Activated CD8-positive, alpha-beta memory T cell treated with anti-CD3 and anti-CD28 coated beads for 1 hour (primary cell): ENCODE measurements at places on chromosomes 3 and 15.

DNA sequence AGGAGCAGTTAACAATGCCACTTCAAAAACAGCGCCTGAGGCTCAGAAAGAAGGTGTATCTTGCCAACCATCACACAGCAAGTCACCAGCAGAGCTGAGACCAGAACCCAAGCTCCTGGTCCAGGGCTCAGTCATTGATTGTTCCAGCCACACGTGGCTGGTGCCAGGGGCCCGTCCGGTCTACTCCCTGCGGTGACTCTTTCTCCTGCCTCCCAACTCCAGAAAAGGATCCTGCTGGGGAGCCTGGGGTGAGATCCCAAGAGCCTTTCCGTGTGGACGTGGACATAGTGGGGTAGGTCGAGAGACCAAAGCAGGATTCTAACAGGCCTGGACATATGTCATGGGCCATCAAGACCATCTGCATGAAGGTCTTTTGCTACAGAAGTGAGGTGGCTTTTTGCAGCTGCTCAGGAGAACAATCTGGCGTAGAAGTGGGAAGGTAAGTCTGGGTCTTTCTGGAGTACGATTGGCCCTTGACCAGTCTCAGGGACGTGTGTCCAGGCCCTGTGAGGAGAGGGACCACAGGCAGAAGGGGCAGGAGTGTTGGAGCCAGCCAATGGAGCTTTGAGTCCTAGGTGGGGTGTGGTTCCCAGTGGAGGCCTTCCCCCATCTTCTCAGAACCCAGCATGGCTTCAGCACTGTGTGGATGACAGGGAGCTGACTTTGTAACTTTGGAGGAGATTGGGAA lies 105.4 kb downstream of the HMG20A start:
- no peak for DNase-seq

- DNase-seq, result no peak
These were observed 22.9 kb upstream of the THUMPD3 start for GRCh38 chr3:9339761-9340471.

DNA sequence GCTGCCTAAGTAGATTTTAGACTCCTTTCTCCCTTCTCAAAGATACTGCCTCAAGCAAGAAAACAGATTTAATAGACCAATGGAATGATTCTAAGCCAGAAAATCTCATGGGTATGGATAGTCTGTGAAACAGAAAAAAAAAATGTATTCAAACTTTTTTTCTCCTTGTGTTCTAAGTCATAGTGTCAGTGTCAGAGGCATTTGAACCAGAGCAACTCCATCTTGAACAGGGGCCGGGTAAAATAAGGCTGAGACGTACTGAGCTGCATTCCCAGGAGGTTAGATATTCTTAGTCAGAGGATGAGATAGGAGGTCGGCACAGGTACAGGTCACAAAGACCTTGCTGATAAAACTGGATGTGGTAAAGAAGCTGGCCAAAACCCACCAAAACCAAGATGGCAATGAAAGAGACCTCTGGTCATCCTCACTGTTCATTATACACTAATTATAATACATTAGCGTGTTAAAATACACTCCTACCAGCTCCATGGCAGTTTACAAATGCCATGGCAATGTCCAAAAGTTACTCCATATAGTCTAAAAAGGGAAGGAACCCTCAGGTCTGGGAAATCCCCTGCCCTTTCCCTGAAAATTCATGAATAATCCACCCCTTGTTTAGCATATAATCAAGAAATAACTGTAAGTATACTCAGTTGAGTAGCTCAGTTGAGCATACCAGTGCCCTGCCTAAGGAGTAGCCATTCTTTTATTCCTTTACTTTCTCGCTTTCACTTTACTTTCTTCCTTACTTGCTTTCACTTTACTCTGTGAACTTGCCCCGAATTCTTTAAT lies 72.8 kb upstream of the GOLGA8B start:
- DNase-seq, result no peak

- DNase-seq, result no peak
These were observed 192.0 kb downstream of the TPRG1 start for GRCh38 chr3:189363590-189364255.

DNA sequence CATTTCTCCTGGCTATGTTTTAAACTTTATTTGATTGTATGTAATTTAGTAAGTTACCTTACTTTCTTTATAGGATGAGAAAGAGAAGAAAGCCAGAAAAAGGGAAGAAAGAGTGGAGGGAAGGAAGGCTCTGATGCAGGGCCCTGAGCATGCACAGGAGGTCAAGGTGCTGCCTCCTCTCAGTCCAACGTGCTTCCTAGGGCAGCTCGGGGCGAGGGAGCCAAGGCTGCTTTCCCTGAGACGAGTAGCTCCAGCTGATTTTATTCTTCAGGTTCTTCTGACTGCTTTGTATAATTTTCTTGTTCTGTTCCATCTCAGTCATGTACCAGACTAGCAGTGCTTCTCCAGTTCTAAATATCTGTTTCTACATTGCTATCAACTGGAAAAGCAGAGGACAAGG lies 3.4 kb downstream of the CORO2B start:
- no peak for DNase-seq

GRCh38 chr3:147218965-147219364 lies 187.4 kb downstream of the ZIC4 start:
- DNase-seq, result no peak

GRCh38 chr3:157089455-157090221 lies 70.3 kb downstream of the CCNL1 start:
- no peak for DNase-seq

DNA sequence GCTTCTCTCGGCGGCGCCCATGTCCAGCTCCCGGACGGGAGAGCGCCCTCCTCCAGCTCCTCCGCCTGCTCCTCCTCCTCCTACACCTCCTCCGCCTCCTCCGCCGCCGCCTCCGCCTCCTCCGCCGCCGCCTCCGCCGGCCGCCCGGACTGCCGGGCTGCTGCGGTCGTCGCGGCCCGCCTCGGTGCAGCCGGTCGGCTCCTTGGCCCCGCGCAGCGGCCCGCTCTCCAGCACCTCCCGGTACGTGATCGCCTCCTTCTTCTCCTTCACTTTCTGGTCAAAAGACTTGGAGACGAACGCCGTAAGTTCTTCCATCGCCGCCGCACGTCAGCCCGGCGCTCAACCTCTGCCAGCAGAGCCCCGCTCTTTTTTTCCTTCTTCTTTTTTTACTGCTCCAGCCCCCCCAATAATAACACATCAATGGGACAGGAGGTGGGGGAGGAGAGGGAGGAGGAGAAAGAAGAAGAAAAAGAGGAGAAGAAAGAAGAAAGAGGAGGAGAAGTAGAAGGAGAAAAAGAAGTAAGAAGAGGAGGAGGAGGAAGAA lies 438 bp downstream of the SHOX2 start:
- no peak for DNase-seq

DNA sequence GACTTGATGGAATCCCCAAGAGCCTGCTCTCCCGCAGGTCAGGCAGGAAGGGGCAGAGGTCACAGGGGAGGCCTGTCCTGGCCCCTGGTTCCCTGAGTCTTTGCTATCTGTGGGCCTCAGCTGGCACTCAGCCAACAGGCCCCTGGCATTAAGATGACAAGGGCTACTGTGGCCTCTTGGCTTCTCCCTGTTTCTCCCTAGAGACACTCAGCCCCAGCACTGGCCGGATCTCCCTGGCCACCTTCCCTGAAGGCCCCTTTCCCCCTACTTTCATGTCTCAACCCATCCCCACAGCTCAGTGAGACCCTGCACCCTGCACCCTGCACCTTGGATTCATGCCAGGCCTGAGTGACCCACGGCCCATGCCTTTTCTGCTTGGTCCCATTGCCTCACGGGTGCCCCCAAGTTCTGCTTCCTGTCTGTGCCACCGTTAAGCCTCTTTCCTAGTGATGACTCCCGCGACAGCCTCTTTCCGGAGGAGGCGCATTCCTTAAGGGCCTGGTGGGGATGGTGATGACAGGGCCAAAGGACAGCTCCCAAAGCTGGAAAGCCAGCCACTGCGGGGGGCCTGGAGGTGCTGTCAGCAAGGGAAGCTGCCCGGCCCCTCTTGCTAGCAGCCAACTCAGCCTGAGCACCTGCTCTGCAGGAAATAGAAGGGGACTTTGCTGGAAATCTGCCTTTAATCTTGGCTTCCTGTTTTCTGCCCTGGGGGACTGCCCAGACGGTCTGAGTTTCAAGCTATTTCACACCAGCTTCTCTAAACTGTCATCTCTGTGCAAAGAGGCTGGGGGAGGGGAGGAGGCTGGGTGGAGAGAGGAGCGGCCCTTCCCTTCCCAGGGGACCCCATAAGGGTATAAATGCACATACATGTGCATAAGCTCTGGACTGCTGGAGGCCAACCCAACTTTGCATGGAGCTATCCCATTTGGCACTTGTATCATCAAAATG lies 4.8 kb upstream of the CSK start:
- no peak for DNase-seq

GRCh38 chr3:13116426-13116825 lies 43.2 kb upstream of the IQSEC1 start:
- no peak for DNase-seq

DNA sequence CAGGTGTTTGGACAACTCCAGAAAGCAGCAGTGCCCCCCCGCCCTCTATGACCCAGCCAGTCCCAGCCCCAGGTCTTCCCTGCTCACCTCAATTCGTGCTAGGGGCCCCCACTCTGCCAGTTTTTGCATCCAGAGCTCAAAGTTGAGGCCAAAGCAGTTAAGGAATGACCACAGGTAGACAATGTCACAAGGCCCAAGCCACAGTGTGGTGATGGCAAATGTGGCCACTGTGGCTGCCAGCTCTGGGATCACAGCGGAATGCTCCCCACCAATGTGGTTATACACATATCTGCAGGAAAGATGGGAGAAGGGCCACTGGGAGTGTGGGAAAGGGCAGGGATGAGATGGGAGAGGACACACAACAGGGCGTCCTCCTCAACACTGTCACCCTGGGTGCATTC lies 8.2 kb downstream of the KLHL40 start:
- no peak for DNase-seq

DNA sequence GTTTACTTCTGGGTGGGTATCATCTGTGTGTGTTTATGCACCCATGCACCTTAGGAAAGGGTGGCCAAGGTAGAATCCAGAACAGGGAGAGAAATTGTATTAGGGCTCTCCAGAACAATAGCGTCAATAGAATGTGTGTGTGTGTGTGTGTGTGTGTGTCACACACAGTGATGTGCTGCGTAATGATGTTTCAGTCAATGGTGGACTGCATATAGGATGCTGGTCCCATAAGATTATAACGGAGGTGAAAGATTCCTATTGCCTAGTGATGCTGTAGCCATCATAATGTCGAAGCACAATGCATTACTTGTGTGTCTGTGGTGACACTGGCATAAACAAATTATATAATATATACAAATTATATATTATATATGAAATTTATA lies 69.3 kb upstream of the PRR23C start:
- DNase-seq, result no peak

- DNase-seq, result no peak
These were observed 319.6 kb upstream of the TGFBR2 start for GRCh38 chr3:30286811-30287210.

DNA sequence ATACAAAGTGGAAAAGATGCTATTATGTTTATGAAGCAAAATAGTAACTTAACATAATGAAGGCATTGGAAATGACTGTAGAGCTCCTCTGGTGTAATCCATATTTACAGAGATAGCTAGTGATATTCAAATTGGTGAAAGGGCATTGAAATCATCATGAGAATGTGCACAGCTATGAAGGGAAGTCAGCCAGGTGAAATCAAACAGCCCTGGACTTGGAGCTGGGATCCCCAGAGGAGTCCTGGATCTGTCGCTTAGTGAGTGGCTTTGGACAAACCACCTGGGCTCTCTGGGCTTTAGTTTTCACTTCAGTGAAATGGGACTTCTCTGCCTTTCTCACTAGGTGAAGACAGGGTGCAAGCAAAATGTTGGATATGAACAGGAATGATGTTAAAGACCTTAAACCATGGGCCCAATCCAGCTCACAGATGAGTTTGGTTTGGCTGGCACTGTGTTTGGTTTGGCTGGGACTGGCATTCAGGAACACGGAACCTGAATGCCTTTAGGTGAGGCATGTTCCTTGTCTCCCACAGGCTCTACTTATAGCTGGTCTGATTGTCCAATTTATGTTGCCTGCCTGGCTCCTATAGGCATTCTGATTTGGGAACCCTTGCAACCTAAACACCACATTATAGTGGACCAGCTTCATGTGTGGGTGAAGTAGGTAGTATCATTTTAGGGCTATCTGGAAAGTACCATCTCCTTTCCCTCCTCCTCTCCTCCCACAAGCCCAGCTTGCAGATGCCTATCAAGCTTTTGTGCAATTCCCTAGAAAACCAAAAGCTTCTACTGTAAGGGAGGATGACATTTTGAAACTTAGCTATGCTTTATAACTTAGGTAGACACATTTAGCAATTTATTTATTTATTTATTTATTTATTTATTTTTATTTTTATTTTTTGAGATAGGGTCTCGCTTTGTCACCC lies 110.6 kb upstream of the TNFAIP8L3 start:
- no peak for DNase-seq

GRCh38 chr15:95416576-95416975 lies 913.9 kb upstream of the NR2F2 start:
- no peak for DNase-seq

GRCh38 chr3:31242026-31242960 lies 290.4 kb upstream of the STT3B start:
- no peak for DNase-seq

DNA sequence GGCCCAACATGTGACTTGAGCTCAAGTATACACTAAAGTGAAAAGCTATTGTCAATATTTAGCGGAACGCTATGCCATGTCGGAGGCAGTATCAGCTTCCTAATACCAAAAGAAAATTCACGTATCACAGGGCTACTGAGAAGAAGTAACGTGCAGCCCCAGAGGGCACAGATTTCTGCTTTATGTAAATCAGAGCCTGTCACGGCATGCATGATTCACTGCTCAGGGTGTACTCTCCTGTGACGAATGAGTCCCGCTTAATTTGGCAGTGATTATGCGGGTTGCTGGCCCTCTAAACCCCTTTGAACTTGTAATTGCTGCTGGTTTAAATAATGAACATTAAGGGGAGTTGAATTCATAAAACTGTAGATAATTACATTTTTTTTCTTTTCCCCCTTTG lies 85.3 kb downstream of the MEIS2 start:
- no peak for DNase-seq

GRCh38 chr3:138165061-138165460 lies 9.7 kb downstream of the DBR1 start:
- no peak for DNase-seq

DNA sequence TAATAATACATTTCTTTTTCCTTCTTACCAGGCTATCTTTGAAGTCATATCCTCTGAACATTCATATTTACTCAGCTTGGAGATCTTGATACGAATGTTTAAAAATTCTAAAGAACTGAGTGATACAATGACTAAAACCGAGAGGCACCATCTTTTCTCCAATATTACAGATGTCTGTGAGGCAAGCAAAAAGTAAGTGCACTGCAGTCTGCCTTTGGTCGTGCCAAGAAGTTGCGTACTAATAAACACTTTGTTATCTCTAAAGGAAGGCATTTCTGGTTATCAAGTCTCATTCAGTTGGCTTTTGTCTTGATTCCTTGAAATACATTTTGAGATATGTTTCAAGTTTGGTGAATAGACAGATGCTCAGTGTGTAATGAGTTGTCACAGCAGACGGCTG lies 31.6 kb downstream of the ARHGEF26 start:
- DNase-seq, result no peak

- no peak for DNase-seq
These were observed 41.9 kb upstream of the SLC6A1 start for GRCh38 chr3:10950476-10951294.

GRCh38 chr3:89571707-89572106 lies 464.3 kb downstream of the EPHA3 start:
- DNase-seq, result no peak

- no peak for DNase-seq
These were observed 5.7 kb upstream of the CHRNA3 start for GRCh38 chr15:78626381-78626995.

GRCh38 chr3:2036076-2036475 lies 62.6 kb upstream of the CNTN4 start:
- no peak for DNase-seq

- DNase-seq, result no peak
These were observed 11.9 kb upstream of the TM4SF4 start for GRCh38 chr3:149462581-149463011.
